PC-3 (cell line): ENCODE measurements at places on chromosomes 12 and 14.

- DNase-seq, result peak; percentile 58
These were observed 377 bp upstream of the BCL7A start for GRCh38 chr12:122021193-122021821.

GRCh38 chr14:91399868-91400640 lies 17.6 kb downstream of the CCDC88C start:
- DNase-seq, result no peak

DNA sequence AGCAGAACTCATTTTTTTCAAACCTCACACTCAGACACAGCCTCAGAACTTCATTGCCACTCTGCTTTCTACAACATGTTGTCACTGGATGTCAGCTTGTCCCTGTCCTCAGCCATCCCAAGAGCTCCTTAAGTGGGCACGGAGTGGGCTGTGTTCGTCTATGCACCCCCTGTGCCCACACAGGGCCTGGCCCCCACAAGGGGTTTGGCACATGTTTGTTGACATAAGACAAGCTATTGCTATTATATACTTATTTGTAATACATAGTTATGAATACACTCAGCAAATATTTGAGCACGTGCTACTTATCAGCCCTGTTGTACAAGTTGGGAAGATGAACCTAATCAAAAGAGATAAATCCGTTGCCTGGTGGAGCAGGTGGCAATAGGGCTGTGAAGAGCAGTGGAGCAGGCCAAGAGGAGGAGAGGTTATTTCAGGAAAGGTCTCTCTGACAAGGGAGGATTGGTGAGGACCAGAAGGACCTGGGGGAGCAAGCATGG lies 4.3 kb upstream of the BDKRB1 start:
- no peak for DNase-seq

DNA sequence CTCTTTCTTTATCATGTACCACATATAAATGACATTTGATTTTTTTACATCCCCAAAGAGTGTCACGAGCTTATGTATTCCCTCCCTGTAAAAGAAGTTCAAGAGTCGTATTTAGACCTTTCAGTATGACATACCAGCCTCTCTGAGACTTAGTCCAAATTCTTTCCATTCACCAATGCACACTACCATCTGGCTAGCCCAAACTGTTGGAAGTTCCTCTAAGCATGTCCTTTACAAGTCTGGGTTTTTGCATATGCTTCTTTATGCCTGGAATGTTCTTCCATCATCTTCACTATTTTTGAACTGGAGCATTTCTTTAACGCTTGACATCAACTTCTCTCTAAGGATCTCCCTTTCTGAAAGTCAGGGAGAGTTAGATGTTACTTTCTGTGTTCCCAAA lies 68.5 kb upstream of the RGS6 start:
- no peak for DNase-seq

- no peak for DNase-seq
These were observed 291.0 kb downstream of the SNAPC1 start for GRCh38 chr14:62053188-62053587.

DNA sequence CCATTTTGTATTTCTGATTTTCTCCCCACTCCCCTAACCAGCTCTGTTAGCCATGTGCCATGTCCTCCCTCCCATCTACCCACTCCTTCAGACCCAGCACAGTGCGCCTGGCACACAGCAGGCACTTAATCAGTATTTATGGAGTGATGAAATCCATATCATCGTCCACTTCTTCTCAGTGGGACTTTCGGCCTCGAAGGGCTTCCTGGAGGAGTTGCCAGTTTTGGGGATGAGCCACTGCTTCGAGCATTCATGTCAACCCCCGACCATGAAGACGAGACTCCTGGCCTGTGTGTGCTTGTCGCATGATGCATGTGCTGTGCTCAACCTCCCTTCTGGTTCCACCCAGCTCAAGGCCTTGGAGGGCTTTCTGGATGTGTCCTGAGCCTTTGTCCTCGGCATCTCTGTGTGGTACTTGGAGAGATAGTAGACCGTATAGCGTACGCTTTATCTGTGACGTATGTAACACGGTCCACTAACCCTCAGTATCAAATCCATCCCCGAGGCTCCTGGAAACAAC lies 119.5 kb upstream of the RTL1 start:
- DNase-seq, result no peak

DNA sequence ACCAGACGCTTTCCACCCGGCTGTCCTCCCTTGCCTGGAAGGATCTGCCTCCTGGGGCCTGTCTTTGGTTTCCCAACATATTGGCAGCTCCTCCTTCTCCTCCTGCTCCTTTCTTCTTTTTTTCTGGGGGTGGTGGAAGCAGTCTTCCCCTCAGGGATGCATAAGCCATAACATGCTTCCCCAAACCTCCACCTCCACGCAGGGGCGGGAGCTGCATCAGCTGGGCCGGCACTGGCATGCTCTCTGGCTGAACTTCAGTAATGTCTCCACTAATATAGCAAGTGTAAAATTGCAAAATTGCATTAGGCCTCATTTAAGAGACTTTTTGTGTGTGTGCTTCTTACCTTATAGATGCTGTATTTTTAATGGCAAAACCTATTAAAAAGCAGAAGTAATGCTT lies 58.6 kb downstream of the GLT1D1 start:
- DNase-seq, result no peak

DNA sequence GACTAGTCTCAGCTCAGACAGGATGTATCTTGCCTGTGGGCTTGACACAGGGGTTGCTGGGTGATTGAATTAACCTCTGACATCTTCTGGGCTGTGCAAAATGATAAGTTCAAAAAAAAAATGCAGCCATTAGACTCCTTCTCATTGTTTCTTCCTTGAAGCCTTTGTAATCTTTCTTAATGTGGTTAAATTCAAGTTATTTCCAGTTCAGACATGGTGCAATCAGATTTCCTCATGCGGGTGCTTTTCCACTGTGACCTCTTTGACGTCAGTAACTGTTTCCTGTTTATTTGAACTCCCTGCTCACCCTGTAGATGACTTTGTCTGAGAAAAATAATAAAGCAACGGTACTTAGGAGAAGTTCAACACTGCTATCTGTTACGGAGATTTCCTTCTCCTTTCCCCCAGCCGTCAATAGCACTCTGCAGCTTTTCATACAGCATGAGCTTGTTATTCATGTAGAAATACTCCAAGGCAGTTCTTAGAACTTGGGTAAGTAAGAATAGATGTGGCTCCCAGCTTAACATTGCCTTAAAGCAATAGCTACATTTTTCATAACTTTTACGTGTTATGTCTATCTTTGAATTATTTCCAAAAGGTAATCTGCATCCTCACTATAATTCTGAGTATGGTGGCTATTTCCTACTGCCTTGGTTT lies 155.5 kb downstream of the PRKCH start:
- no peak for DNase-seq

DNA sequence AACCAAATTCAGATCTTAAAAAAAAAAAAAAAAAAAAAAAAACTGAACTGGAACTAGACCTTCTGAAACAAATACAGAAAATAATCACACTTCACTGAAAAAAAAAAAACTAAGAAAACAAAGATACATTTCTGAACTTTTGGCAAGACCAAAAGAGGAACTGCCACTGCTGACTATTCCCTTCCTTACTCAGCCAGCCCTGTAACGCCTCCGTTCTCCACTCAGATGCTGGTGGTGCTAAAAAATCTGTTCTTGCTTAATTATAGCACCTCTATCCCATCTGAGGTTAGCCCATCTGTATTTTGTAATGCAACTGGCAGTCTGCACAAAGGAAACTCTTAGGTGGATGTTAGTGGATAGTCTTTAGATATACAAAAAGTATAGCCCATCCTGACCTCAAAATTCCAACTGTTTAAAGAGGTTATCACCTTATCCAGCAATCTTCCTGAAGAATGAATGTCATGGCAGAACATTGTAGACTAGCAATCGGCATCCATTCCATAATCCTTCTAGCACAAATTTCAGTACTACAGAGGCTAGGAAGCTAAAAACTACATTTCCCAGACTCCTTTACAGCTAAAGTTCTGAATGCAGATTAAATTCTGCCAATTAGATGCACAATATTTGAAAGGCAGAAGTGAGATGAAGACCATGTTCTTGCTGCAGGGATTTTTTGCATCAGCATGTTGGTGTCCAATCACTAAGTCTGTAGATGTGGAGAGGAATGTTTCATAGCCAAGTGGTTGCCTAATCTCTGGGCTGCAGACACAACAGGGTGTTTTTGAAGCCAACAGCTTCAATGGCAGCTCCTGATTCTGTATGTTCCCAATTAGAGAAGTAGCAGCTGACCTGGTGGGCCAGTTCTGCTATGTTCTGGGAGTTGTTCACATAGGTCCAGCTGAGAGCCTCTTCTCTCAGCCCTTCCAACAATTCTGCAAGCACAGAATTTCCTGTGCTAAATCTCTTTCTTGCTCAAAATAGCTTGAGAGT lies 5.7 kb downstream of the MAP3K9 start:
- no peak for DNase-seq

- DNase-seq, result no peak
These were observed 10.1 kb upstream of the BTG1 start for GRCh38 chr12:92155733-92156132.

DNA sequence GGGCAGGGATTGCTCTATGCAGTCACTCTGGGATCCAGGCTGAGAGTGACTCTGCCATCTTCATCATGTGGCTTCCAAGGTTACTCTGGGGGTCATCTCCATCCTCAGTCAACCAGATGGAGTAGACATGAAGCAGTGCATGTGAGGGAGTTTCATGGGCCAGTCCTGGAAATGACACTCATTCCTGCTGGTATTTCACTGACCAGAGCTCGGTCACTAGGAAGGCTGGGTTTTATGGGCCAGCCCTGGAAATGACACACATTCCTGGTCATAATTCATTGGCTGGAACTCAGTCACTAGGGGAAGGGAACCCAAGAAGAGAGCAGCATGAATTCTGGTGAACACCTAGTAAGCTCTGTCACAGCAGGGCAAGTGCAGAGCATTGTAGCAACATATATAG lies 144.7 kb downstream of the SMOC1 start:
- DNase-seq, result no peak

DNA sequence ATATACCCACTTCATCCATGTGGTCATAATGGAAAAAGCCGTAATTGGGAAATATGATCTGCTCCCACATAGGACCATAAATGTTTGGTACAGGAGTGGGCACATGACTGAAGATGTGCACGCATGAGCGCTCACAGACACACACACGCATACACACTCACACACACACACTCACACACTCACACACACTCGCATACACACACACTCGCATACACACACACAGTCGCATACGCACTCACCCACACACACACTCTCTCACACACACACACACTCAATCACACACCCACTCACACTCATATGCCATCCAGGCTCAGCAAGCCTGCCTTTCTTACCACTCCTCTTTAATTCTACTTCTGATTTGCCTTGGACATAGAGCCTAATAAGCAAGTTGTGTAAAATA lies 45.6 kb upstream of the EGLN3 start:
- DNase-seq, result no peak

- no peak for DNase-seq
These were observed 25.9 kb upstream of the HIGD1C start for GRCh38 chr12:50926415-50926814.

DNA sequence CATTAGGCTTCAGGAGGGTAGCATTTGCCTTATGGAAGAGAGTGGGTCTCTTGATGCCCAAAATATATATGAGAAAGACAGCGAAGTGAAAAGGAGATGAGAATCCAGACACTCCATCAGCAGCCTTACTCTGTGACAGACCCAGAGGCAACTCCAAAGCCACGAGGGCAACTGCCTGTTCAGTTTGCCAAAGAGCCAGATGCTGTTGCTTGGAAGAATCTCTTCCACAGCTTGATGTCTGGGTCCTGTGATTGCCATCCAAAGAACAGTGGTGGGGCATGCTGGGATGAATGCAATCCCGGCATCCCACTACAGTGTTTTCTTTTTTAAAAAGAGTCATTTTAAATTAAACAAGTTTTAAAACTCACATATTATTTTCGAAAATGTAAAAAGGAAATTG lies 10.9 kb upstream of the OTX2 start:
- no peak for DNase-seq

GRCh38 chr14:70013271-70013873 lies 134.2 kb downstream of the SMOC1 start:
- peak; percentile 49 for DNase-seq

DNA sequence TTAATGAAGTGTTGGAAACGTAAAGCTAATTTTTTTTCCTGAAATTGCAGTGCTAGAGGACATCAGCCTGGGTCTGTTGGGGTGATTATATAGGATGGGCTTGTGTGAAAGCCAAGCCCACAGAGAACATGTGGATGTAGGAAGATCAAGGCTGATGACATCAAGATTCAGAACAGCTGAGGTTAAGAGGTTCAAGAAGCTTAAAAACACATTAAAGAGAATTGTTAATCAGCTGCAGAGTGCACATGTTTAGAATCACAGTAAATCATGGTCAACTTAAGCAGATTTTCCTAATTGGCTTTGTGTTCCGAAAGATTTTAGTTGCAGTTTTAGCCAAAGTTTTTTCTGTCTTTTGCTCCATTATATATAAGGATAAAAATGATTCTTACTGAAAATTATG lies 87.9 kb upstream of the PRICKLE1 start:
- no peak for DNase-seq

DNA sequence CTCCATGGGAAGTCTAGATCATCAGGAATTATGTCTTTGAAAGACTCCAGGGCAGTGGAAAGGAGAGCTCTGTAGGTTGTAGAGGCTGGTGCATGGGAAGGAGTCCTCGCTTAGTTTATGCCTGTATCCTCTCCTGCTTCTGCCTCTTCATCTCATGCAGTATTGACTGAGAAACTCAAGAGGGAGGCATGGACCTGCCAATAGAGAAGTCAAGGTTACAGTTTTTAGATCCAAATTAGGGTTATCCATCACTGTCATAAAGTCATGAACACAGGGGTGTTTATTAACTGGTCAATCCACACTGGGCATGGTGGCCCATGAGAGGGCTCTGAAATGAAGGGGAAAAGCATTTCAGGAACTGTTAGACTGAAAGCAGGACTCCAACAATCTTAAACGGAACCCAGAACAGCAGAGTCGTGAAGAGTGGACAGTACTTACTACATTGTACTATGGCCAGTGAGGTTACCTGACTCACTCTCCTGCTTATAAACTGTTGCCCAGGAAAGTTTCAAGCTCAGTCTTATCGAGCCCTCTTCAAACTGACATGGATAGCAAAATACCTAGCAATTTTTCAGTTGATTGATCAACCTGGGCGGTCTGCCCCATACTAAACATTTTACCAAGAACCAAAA lies 30.1 kb upstream of the DHRS7 start:
- no peak for DNase-seq
